Activated CD4-positive, alpha-beta T cell treated with anti-CD3 and anti-CD28 coated beads for 48 hours (primary cell): ENCODE measurements at places on chromosomes 4 and X.

- no peak for DNase-seq
Measured at GRCh38 chr4:186581421-186581820, 26.1 kb upstream of the MTNR1A start.

GRCh38 chrX:52867610-52868348, at the start of gene XAGE3:
XAGE3 (minus strand) TSS chrX:52868083; CDS start chrX:52867133, 950 bp downstream.
- DNase-seq, result no peak

- DNase-seq, result no peak
Measured at GRCh38 chrX:19750028-19750782, 137.2 kb downstream of the SH3KBP1 start.

DNA sequence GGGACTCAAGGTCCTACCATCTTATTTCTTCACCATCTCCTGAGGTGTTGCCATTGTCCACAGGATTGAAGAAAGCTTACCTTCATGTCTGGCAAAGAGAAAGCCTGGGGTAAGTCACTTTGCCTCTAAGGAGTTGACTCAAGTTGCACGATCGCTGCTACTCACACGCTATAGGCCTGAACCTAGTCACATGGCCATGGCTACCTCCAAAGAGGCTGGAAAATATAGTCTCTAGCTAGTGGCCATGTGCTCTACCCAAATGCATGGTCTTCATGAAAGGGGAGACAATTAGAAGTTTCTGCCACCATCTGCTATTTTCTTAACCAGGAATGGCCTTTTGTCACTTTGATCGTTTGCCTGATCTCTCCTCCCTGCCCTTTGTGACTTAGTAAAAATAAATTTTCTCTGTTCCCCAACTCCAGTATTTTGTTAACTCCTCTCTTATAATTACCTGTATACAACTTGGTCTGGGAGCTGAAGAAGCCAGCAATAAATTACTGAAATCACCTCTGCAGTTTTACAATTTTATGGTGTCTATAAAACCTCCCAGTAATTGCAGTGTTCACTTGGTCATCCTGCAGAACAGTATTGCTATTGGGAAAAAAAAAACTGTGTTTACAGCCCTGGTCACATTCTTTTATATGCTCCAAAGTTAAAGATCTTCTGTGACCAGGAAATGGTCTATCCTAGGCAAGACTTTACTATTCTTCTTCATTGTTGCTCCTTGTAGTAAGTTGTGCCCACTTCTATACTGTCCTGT, 126.7 kb upstream of the TSPAN5 start:
- DNase-seq, result no peak
